ENCODE measurements at places on chromosomes 4 and X. TPM values are rescaled to one million over a fixed set of nuclear protein-coding genes. Genes with fewer than 3 reads are reported as not detected.

The P2RY8 gene
- total RNA-seq: not detected

The GATA1 gene
- total RNA-seq: not detected

DNA sequence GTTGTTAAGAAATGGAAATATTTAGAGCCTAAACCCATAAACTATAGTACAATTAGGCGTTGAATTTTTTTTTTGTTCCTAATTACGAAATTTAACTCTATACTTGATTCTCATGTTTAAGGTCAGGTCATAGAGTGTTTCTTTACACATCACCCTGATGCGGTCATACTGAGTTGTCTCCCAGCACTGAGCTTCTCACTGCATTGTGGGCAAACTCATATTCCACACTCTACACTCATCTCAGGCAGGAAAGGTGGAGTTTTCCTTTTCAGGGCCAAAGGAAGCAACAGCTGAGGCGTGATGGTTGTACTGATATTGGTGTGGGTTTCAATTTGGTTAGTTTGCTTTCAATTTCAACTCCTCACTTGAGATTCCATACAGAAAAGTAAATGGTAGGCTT, 75.4 kb downstream of the FAT4 start:
- DNase-seq: no peak

DNA sequence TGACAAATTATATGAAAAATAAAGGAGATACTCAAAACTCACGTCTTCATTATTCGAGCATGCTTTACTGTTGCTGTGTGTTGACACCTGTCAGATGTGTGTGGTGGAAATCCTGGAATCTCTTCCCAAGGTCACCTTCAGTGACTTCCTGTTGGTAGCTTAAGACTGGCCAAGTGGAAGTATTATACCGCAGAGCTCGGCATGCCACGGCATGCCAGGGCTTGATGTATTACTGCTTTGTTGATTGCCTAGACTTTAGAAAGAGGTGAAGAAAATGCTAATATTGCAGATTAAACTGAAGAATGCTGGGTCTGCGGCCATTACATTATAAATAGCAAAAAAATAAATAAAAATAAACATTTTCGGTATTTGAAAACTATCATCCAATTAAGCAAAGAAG, 4.6 kb downstream of the TREX2 start:
- DNase-seq: no peak

GRCh38 chr4:5373327-5373726, 322.0 kb downstream of the STK32B start:
- DNase-seq: no peak

DNA sequence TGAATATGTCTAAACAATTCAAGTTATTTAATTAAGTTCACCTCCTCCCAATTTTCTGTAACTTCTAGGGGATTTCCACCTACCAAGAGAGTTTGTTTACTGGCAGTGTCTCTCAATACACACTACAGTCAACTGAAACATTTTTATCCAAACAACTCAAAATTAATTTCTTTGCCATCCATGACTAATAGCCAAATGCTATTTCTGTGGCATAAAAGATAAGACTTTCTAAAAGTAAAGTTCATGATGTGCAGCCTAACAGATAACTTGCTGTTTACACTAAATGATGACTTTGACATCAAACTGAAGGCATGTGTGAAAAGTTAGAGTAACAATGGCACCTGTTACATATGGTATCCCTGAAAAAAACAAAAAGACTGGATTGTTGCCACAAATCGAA, 7.3 kb downstream of the TAB3 start:
- DNase-seq: no peak

GRCh38 chr4:78482281-78482680, 69.3 kb upstream of the ANXA3 start:
- DNase-seq: no peak
